ENCODE measurements at places on chromosomes 3 and 15. TPM values are rescaled to one million over a fixed set of nuclear protein-coding genes. Genes with fewer than 3 reads are reported as not detected.

SAMMSON gene
- not detected for total RNA-seq

ARGFX gene
- not detected for total RNA-seq

ST8SIA2 gene
- total RNA-seq: not detected

SERINC4 gene
- not detected for total RNA-seq

CLN6 gene
- total RNA-seq: 113 TPM

PARP3 gene
- 6.0 TPM for total RNA-seq

LINS1 gene
- total RNA-seq: 7.3 TPM

UBA7 gene
- 6.1 TPM for total RNA-seq

RBMS3 gene
- not detected for total RNA-seq

CXCR6 gene
- total RNA-seq: not detected

Data from HT-29 (cell line).